ENCODE measurements at places on chromosomes 2 and 18.

DNA sequence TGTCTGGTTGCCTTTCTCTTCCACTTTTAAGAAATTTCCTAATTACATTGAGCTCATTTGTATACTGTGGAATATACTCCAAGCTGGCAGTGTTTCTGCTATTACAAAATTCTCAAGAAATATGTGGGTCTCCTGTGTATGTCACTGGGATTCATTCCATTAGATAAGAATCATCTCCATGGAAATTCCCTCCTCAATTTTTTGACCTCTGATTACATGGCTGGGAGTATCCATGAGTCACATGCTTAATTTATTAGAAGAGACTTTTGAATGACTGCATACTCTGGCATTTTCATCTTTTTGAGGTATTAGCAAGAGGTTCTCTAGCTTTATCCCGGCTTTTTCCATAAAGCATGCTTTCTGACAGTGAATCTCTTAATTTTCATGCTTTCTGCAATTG, 665.5 kb upstream of the CNTNAP5 start:
- DNase-seq = no peak

- DNase-seq = no peak
These were observed 30.4 kb downstream of the KCNK3 start for GRCh38 chr2:26722911-26723310.

- DNase-seq = no peak
These were observed 9.8 kb upstream of the PAPOLG start for GRCh38 chr2:60746318-60746717.

- DNase-seq = no peak
These were observed 1132.4 kb upstream of the CDH2 start for GRCh38 chr18:29309366-29309765.

DNA sequence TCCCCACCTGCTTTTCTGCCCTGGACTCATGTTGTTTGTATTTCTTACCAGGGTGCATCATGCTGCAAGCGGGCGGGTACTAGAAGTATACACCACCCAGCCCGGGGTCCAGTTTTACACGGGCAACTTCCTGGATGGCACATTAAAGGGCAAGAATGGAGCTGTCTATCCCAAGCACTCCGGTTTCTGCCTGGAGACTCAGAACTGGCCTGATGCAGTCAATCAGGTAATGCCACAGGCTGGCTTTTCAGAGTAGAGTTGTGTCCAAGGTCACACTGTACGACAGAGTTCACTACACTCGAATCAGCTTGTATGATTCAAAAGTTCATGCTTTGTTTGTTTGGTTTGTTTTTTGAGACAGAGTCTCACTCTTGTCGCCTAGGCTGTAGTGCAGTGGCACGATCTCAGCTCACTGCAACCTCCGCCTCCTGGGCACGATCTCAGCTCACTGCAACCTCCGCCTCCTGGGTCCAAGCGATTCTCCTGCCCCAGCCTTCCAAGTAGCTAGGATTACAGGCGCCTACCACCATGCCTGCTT, 19.4 kb downstream of the SRSF7 start:
- no peak for DNase-seq

- no peak for DNase-seq
These were observed 412.1 kb downstream of the IRS1 start for GRCh38 chr2:226387499-226387942.

- no peak for DNase-seq
These were observed 319.3 kb upstream of the UBE2E3 start for GRCh38 chr2:180660881-180661685.

GRCh38 chr2:229660951-229661350, 53.4 kb downstream of the DNER start:
- DNase-seq = no peak

- DNase-seq = peak; percentile 94
These were observed 877 bp upstream of the UGP2 start for GRCh38 chr2:63840785-63841253.

DNA sequence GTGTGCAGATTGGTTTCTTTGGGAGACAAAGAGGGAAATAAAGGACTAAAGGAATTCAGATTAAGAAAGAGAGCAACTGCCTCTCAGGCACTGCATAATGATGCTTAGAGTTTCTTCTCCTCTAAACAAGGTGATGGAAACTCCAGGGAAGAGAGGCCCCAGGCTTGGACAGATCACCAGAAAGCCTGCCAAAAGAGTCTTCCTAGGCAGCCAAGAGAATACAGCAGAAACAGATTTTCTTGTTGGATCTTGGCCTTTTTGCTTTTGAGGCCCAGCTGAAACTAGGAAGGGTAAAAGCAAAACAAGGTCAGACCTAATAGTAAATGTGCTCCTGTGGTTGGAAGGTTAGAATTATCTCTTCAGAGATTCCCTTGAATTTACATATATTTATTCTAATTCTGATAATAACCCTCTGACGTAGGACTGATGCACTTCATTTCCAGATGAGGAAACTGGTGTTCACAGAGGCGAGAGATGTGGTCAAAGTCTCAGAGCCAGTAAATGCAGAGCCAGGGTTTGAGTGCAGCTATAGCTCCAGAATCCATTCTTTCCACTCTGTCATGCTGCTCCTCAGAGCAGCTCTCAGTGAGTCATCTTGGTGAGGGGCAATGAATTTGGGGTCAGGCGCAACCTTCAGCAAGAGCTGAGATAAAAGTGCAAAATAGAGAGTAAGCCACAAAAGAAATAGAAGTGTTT, 142.3 kb upstream of the FBXO11 start:
- DNase-seq = no peak

GRCh38 chr2:181253438-181253837, 203.7 kb upstream of the ITGA4 start:
- DNase-seq = no peak

DNA sequence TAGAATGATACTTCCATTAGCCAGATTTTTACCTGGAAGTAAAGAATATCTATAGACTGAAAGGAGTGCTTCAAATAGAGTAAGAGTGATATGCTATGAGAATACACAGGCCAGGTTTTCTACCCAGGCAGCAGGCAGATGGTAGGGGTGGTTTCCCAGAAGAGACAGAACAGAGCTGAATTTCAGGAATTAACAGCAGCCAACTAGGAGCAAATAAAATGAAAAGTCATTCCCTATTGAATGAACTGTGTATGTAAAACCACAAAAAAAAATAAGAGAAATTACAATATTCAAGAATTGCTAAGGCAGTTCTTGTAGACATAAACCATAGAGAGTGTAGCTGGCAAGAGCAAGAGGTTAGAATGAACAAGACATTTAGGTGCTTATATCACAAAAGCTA, 336.8 kb downstream of the KCNJ3 start:
- no peak for DNase-seq
